M059J (cell line): ENCODE measurements at places on chromosomes 6 and 20. TPM values are rescaled to one million over a fixed set of nuclear protein-coding genes. Genes with fewer than 3 reads are reported as not detected.

Gene PARD6B
- total RNA-seq = 9.4 and 16.6 TPM in 2 replicates

Gene MAPK13
- 1.8 and 4.0 TPM in 2 replicates for total RNA-seq

Gene IL17F
- total RNA-seq = not detected in 2 replicates

Gene ARMH2
- not detected in 2 replicates for total RNA-seq

DNA sequence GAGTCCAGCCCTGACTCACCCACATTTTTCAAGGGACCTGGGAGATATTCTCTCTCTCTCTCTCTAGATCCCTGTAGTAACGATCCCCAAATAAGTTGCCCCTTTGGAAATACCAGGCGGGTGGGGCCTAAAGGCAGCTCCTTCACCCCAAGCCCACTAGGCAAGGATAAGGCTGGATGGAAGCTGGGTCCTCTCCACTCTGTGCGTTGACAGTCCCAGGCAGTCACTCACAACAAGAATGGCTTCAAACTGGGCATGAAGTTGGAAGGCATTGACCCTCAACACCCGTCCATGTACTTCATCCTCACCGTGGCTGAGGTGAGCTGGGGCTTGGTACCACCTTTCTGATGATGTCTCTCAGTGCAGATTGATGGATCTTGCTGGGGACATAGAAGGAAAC, 21.6 kb downstream of the L3MBTL1 start:
- no peak for DNase-seq

DNA sequence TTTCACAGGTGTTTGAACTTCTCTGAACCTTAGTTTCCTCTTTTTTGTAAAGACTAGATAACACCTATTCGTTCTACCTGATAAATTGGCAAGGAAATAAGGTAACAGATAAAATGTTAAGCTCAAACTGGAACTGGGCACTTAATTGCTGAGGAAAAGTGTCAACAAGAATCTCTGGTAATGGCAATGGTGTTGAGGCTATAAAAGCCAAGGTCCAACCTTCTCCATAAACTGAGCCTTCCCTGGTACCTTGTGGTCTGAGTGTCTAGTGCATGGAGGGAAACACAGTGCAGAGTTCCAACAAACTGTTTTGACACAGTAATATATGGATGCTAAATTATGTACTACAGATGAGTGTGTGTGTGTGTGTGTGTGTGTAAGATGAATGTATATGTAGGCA, 33.4 kb upstream of the GSTA4 start:
- DNase-seq = no peak

GRCh38 chr6:121666814-121667213, 231.4 kb downstream of the GJA1 start:
- peak; percentile 81 for DNase-seq

- no peak for DNase-seq
Observed at GRCh38 chr6:133621751-133622150, 267.2 kb upstream of the TCF21 start.

- no peak for DNase-seq
Observed at GRCh38 chr6:157054531-157054979, 268.8 kb downstream of the TMEM242 start.

DNA sequence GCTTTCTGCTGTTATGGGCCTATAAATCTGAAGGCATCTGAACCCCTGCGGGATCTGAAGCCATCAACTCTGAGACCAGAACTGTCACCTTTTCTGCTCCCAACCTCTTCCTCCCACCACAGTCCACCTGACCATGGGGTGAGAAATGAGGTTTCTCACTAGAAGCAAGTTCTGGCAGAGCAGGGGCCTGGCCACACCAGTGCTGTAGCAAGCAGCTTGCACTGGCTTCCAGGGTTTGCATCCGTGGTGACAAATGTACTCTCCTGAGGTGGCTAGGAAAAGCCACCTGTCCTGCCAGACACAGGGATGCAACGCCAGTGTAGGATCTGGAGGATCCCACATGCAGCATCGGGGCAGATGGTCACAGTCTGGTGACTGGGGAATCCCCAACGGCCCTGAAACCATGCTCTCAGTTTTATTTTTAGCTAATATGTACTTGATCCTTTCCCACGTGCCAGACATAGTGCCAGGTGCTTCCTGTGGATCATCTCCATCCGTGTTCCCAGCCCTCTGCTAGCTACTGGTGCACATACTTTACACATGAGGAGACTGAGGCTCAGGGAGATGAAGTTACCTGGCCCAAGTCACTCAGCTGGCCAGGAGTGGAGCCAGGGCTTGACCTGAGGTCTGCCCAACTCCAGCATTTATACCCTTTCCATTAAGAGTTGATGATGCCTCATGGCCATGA, 122.1 kb upstream of the SPACA1 start:
- DNase-seq = no peak

GRCh38 chr6:148924226-148925012, 177.6 kb downstream of the UST start:
- DNase-seq = no peak

DNA sequence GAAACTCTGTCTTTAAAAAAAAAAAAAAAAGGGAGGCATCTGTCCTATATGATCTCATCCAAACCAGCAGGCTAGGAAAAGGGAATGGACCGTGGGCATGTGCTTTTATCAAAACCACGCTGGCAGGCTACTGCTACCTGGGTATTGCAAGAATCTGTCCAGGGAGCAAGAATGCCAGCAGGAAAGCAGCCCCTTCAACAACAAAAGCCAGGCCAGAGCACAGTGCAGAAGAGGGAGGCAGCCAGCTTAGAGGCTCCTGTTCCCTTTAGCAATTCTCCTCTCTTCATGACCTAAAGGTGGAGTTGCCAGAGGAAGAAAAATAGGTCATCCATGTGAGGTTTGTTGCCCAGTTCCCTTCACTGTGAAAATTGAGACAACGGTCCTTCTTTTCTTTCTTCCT, 18.2 kb downstream of the TBC1D20 start:
- DNase-seq = no peak

- DNase-seq = no peak
Observed at GRCh38 chr6:106155219-106155830, 69.2 kb downstream of the PRDM1 start.

DNA sequence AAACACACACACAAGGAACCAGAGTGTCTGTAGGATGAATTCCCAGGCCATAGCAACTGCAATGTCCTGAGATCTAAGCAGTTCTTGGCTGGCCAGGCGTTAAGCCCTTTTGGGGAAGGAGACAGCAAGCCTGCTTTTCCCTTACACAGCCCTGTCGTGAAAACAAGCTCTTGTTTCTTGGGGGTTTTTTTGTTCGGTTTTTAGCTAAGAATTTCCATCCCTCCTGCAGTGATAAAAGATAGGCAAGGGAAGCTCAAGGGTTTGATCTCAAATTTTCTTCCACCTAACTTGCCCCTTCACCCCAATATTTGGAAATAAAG, 1.5 kb downstream of the TNFRSF21 start:
- peak; percentile 33 for DNase-seq

- no peak for DNase-seq
Observed at GRCh38 chr6:137136065-137136464, 37.4 kb downstream of the IL22RA2 start.

- peak; percentile 10 for DNase-seq
Observed at GRCh38 chr6:51514748-51515402, 572.5 kb downstream of the PKHD1 start.

DNA sequence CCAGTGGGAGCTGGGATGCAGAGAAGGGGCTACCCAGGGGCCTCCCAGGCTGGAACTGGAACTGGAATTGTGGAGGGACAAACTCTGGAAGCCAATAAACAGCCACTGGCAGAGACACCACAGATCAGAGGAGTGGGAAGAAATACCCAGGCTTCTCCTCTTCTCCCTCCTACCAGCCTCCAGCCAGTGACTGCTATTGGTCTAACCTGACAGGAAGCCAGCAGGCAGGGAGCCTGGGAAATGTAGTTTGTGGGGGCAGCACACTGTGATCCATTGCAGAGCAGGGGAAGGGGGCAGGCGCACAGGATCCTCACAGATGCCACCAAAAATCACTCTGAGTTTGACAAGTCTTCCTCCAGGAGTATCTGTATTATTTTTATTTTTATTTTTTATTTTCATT, 12.1 kb upstream of the MLN start:
- DNase-seq = peak; percentile 45

DNA sequence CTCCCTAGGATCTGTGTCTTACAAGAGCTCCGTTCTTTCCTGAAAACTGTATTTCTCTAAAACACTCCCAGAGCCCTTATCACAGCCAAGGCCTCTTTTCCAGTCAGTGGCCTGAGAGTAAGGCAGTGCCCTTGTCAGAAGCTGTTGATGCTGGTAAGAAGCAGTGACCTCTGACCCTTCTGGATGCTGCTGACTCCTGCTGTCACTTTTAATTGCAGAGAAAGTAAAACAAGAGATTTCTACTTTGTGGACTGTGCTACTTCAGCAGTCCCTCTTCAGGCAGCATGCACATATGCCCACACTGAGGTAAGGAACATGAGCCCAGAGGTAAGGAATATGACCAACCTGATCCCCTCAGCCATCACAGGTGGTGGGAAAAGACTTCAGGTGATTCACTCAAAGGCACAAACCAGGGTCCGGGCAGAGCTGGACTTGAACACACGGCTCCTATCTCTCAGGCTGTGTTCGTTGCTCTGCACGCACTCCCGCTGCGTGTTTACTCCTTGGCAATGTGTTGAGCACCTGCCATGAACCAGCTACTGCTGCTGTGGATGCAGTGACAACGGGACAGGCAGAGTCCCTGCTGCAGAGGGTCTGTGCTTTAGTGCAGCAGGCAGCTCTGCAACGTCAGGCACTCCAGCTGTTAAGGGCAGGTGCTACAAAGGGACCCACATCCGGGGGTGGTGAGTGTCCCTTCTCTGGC, 201.9 kb upstream of the CST7 start:
- DNase-seq = no peak

- no peak for DNase-seq
Observed at GRCh38 chr6:134921721-134922261, 28.1 kb downstream of the ALDH8A1 start.

DNA sequence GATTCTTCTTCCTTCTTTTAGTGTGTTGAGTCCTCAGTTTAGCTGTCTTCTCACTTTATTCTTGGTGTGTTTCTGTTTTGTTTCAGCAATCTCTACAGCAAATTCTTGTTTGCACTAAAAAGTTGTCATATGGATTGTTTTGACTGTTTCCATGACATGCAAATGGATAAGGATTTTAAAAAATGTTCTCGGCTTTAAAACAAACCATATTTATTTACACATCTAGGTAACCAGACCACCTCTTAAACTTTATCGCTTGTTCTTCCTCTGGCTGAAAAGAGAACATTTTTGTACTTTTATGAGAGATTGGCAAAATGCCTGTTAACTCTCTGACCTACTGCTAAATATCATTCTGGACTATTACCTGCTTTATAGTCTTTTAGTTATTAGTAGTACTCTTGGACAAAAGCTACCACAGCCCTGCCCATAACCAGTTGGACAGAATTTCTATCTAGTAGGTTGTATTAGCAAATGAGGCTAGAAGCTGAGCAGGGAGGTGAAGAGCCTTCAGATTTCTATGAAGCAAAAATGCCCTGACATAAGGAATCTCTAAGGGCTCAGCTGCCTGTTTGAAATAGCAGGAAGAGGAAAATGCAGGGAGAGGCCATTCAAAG, 268.3 kb downstream of the CD109 start:
- peak; percentile 12 for DNase-seq

GRCh38 chr6:142966294-142966693, 21.3 kb upstream of the HIVEP2 start:
- no peak for DNase-seq

GRCh38 chr6:61959196-61959595, 326.8 kb downstream of the KHDRBS2 start:
- DNase-seq = no peak
